ENCODE measurements at places on chromosomes 2 and 18.
A peak's percentile ranks its signal among the peaks of the same experiment; 100 is the strongest.

DNA sequence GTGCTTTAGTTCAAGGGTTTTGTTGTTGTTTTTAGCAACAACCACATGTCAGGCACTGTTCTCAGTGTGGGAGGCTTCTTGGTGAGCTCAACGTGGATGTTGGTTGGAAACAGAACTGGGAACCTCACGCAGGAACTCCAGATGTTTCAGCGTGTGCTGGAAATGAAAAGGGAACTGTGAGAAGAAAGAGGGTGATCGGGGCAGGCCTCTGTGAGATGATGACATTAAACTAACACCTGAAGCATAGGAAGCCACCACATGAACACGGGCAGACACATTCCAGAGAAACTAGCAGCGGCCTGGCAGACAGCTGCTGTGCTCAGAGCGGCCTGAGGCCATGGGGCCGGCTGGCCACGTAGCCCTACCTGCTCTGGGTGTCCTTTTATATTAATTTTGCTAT is 66.4 kb downstream of the COA5 start:
- no peak for DNase-seq

GRCh38 chr18:61782545-61782944 is 110.3 kb downstream of the RNF152 start:
- DNase-seq: no peak

DNA sequence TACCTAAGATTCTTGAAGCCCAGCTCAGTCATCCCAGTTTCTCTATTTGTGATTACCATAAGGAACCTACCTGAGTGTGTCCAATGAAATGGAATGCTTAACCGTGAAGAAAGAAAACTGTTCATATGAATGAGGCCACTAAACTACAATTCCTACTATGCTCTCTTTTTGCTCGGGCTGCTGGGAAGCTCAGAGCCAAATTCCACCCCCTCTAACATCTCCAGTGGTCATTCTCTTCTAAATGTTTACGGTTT is 8.3 kb downstream of the MYCN start:
- no peak for DNase-seq

GRCh38 chr18:59056706-59057492 is 82.8 kb upstream of the SEC11C start:
- peak; percentile 71 for DNase-seq

GRCh38 chr18:34339155-34339554 is 114.4 kb upstream of the NOL4 start:
- no peak for DNase-seq

GRCh38 chr2:27689424-27689823 is 25.7 kb downstream of the SLC4A1AP start:
- DNase-seq: no peak

DNA sequence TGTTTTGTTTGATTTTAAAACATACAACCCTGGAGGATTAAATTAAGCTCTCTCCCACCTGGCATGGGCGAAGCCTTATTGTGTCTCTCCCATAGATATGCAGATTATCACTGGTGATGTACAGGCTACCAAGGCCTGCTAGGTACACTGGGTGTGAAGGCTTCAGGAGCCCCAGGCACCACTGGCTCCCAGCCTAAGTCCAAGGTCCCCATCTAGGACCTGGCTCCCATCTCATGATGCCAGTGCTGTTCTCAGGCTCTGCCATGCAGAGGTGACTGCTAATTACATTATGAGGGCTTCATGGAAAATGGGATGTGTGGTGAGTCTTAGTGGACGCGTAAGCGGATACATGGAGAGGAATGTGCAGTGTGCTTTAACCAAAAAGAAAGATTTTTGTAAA is 201.2 kb upstream of the KLHL29 start:
- DNase-seq: no peak

GRCh38 chr2:33123216-33123615 is 176.5 kb downstream of the LTBP1 start:
- no peak for DNase-seq

DNA sequence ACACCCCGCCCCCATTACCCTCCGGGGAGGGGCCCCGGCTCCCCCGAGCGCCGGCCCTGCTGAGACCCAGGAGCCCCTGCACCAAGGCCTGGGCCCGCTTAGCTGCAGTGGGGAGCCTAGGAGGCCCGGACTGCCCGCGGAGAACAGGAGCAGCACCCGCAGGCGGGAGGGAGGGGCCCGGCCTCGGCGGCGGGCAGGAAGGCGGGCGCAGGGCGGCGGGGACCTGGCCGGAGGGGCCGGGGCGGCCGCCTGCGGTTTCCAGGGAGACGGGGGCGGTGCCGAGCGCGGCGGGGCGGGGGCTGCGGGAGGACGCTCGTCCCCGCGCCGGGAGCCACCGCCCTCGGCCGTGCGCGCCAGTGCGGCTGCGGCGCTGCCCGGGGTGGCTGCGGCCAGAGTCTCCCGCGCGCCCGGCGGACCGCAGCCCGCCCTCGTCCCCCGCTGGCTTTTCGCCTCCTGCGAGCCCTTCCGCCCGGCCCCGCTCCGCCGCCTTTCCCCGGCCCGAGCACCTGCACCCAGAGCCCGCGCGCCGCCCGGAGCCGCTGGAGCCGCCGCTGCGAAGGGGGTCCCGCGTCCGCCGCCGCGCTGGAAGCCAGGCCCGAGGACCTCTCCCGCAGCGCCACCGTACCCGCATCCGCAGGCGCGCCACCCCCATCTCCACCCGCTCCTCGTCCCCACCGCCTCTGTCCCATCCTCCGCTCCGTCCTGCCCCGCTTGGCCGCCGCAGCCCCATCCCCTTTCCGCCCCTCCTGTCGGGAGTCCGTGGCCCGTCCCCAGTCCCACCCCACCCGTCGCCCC is 17.2 kb downstream of the GPC1 start:
- peak; percentile 79 for DNase-seq

- DNase-seq: no peak
These were observed 50.3 kb downstream of the ARL4C start for GRCh38 chr2:234446404-234447076.

GRCh38 chr18:62128157-62128556 is 58.7 kb downstream of the PIGN start:
- no peak for DNase-seq

DNA sequence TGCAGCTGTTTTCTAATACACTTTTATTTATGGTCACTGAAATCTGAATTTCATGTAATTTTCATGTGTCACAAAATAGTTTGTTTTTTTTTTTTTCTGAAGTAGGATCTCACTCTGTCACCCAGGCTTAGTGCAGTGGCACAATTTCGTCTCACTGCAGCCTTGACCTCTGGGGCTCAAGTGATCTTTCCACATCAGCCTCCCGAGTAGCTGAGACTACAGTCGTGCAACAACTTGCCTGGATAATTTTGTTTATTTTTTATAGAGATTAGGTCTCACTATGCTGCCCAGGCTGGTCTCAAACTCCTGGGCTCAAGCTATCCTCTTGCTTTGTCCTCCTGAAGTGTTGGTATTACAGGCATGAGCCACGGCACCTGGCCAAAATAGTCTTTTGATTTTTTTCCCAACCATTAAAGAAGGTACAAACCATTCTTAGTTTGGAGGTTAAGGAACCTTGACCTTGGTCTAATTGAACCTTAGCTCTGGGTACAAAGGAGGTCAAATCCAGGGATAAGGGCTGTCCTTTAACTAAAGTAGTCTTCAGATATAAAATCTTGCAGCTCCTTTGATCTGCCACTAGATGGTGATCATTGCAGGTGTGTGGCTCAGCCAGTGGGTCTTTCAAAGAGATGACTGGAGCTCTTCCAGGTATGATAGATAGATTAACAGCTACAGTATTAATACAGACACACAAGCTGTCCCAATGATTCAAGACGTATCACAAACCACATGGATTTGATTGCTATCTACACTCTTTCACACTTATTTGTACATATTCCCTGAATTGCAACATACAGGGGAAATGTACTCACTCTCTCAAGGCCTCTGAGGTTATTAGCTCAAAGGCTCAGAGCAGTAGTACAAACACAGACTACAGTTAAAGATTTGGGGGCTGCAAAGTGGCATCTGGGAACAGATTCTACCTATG is 4.7 kb upstream of the KRCC1 start:
- DNase-seq: peak; percentile 23

DNA sequence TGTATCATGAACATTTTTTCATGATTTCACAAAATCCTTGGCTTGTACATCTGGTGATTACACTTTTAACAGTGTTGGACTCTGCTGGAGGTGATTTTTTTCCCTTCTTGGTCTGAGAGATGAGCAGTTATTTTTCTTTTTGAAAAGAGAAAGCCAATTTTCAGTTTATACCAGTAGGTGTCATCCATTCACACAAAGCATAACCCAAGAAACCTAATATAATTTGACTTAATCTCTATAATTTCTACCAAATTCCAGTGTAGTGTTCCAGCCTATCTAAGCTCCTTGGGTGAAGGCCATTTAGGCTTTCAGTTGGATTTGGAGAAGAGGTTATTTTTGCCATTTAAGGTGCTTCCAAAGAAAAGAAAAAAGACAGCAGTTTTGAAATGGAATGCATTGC is 7.7 kb upstream of the ICOS start:
- DNase-seq: no peak

DNA sequence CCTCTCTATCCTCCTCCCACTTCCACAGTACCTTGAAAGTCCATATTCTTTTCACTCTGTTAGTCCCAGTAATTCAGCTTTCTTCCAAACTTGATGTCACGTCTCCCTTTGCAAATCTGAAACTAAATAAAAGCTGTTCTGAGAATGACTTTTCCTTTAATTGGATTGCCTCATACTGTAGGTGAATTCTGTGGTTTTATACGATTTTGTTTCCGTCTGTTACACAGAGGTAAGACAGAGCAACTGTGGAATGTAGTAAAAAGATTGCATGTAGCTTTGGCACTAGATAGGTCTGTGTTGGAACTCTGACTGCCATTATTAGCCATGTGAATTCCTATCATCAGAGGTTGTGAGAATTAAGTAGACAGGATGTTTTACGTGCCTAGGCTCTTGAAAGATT is 25.9 kb downstream of the MALT1 start:
- DNase-seq: no peak

GRCh38 chr18:75122334-75122958 is 86.5 kb downstream of the PTGR3 start:
- DNase-seq: no peak

DNA sequence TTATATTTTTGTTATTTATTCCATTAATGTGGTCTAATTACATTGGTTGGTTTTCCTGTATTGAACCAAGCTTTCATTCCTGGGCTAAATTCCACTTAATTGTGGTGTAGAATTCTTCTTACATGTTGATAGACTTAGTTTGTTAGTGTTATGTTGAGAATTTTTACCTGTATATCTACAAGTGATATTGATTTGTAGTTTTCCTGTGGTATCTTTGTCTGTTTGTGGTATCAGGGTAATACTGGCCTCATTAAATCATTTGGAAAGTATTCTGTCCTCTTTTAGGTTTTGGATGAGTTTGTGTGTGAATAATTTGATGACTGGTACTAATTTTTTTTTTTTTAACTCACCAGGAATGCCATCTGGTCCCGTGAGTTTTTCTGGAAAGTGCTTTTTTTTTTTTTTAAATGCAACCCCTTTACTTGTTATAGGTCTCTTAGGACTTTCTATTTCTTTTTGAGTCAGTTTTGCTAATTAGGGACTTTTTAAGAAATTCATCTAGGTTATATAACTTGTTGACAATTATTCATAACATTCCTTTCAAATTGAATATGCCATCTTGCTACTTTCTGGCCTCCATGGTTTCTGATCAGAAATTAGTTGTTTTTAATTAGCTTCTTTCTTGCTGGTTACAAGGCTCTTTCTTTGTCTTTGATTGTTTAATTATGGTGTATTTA is 232.8 kb downstream of the CCDC85A start:
- no peak for DNase-seq

DNA sequence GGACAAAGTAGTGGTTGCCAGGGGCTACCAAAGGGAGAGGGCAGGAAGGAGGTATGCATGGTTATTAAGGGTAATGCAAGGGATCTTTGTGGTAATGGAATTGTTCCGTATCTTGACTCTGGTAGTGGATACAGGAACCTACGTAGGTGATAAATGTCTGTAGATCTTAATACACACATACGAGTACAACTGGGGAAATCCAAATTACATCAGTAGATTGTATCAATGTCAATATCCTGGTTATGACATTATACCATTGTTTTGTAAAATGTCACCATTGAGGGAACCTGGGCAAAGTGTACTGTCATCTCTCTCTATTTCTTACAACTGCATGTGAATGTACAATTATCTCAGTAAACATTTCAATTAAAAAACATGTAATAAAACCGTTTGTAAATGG is 56.2 kb downstream of the ALPK2 start:
- DNase-seq: no peak

DNA sequence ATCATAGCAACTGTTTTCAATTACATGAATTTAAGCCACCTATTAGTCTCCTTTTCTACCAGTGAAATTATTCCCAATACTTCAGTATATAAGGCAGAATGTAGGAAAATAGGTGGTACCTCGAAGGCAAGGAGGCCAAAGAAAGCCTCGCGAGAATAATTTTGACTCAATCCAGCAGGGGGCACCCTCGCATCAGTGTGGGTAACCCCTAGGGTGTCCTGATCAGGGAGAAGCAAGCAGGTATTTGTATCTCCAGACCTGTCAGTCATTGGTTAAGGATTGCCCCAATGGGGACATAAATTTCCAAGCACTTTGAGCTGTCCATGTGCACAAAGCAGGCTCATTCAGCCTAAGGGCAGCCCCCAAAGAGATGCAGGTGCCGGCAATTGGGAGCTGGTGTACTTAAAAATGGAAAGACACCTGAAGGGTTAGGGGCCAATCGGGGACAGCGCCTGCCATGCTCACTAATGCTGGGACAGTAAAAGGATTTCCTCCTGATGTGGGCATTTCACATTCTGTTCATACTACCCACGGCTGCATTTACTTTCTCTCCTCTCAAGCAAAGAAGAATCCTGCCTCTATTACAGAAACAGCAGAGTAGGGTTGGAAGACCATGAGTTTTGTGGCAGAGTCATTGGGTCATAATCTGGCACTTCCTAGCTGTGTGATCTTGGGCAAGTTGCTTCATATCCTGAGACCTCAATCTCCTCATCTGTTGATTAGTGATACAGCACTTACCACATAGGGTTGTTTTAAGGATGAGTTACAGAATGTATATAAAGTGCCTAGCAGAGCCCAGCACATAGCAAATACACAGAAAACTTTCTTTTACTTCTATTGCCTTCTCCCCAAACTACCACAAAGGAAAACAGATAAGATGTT is 136.1 kb downstream of the ICOS start:
- peak; percentile 31 for DNase-seq

GRCh38 chr2:98565286-98565860 is 42.9 kb downstream of the COA5 start:
- DNase-seq: no peak

DNA sequence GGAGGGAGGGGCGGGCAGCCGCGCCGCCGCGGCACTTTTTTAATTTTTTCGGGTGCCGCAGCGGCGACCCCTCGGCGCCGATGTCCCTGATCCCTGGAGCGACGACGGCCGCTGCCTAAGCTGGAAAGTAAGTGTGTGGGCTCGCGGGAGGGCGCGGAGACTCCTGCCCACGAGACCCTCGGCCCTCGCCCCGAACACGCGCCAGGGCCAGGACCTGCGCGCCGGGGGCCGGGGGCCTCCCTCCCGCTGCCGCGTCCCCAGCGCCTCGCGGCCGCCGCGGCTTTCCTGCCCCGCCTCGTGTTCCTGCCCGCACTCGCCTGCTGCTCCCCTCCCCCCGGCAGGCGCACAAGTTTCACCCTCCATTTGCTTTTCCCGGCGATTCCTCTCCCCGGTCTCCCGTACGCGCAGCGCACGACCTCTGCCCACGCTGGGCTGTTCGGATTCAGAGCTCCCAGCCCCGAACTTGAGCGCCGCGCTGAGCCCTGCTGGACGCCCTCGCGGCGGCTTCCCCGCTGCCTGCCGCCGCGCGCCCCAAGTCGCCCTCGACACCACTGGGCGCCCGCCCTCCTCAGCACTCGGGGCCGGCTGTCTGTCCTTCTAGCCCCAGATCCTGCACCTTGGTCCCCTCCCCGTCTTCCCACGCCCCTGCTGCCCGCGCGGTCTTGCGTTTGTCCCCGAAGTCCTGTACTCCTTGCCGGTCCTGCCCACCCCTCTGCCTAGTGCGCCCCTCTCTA is 507 bp downstream of the PKP4 start:
- peak; percentile 61 for DNase-seq
